Kasumi-1 (cell line): ENCODE measurements at places on chromosomes 1 and 21.

- peak; percentile 83 for DNase-seq
These were observed 48.0 kb downstream of the SMYD2 start for GRCh38 chr1:214328770-214329469.

GRCh38 chr1:67787746-67788145, 45.5 kb downstream of the GNG12 start:
- DNase-seq, result no peak

GRCh38 chr1:85203573-85204171, 2.9 kb upstream of the SYDE2 start:
- DNase-seq, result no peak

- no peak for DNase-seq
These were observed 1.3 kb downstream of the PIK3R3 start for GRCh38 chr1:46131093-46131492.

DNA sequence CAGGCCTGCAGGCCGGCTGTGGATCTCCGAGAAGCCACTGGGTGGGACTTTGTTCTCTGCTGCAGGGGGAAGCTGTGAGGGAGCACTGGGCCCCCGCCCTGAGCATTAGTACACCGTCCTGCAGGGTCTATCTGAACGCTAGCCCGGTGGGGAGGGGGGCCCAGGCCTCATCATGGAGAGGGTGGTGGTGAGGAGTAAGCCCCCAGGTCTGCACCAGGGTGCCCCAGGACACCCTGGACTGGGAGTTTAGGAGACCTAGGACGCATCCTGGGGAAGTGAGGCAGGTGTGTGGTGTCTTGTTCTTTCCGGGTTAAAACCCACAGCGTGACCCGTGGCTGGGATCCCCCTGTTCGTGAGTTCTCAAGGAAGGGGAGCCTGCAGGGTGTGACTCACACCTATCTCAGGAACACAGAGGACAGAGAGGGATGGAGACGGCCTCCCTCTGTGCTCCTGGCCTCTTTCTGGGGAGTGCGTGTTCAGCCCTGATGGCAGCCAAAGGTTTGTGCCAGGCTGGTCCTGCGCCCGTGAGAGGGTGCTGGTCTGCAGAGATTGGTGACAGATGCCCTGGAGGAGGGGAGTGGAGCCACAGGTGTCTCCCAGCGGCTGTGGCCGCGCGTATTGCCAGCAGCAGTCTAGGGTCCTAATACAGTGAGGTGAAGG, 44.8 kb downstream of the AGPAT3 start:
- DNase-seq, result no peak

- no peak for DNase-seq
These were observed 9.6 kb downstream of the DAP3 start for GRCh38 chr1:155698382-155699038.

- no peak for DNase-seq
These were observed 20.8 kb downstream of the EYA3 start for GRCh38 chr1:28067523-28068090.

DNA sequence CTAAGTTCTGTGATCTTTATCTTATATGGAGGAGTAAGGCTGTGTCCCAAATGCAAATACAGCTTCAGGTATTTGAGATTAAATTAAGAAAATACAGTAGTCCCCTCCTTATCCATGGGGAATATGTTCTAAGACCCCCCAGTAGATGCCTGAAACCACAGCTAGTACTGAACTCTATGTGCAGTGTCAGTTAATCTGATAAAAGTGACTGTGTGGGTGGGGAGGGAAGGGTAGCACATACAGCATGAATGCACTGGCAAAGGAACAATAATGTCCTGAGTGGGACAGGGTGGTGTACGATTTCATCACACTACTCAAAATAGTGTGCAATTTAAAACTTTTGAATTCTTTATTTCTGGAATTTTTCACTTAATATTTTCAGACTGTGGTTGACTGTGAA, 83.1 kb downstream of the HS2ST1 start:
- no peak for DNase-seq

DNA sequence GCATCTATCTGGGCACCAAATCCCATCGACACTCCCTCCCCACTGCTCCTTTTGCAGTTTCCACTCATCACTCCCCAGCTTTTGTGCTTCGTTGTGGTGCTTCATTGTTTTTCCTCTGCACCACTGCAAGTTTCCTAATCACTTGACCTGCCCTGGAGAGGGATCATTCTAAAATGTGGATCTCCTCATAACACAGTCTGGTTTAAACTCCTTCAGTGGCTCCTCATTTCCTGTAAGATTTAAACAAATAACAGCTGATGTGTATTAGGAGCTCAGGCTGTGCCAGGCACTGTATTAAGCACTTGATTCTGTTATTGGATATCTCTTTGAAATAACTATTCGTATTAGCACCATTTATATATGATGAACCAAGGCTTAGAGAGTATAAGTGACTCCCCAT, 51.3 kb downstream of the MAP10 start:
- DNase-seq, result no peak

DNA sequence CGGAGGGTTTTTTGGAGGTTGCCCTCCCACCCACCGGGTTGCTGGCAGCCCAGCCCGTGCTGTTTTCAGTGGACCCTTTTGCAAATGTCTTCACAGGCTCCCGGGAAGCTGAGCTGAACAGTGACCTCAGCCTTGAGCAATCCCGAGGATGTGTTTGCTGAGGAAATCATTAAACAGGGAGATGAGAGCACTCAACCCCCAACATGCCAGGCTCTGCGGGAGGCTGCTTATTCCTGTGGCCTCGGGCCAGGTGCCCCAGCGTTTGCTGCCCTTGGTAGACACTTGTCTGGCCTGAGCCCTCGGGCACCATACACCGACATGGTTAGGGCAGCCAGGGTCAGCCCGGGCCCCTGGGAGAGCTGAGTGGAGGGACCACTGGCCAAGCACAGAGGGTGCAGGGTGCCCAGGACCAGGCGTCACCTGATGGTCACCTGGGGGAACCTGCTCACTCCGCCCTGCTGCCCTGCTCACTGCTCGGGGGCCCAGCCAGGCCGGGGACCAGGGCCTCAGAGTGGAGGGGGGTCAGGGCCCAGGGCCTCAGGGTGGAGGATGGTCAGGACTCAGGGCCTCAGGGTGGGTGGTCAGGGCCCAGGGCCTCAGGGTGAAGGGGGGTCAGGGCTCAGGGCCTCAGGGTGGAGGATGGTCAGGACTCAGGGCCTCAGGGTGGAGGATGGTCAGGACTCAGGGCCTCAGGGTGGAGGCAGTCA, 42.5 kb upstream of the POFUT2 start:
- DNase-seq, result no peak

GRCh38 chr1:61149010-61149860, 66.9 kb downstream of the NFIA start:
- no peak for DNase-seq

DNA sequence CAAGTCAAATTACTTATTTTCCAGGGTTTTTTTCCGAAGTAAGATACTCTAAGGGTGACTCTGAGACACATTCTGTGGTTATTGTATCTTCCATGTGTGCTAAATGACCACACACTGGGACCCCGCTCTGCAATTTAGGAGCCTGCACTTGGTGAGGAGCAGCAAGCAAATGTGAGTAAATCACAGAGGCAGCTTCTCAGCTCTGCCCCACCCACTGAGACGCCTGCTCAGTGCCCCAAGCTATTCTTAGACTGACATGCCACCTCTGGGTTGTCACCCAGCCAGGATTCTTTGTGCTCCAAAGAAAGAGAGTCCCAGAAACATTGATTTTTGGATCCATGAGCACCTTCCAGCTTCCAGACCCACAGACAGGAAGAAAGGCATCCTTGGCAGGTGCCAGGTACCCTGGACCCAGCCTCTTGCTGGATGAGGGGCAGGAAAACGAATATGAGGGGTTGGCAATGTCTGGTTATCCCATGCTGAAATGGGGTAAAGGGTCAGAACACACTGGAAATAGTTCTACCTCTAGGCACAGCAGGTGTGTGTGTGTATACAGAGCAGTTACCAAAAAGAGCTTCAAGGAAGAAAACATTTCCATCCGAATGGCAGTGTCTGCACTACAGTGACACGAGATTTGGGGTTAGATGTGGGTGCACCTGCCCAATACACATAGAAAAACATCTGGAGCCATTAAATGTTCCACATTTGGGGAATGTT, 41.2 kb downstream of the TNR start:
- no peak for DNase-seq

DNA sequence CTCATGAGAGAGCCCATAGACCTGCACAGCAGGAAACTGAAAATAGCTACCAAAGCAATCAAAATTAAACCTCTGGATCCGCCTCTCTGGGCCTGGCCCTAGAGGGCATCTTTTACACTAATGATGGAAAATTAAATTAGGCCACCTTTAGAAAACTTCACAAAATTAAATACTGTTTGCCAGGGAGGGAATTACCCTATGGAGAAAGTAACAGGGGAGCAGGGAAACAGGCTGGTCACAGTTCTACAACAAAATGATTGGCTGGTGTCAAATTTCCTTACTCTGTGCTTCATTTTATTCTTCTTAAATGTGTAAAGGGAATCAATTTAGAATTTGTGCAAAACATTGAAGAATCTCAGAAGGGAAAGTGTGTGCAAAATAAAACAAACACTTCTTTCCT, 62.4 kb downstream of the SPATA46 start:
- DNase-seq, result no peak

DNA sequence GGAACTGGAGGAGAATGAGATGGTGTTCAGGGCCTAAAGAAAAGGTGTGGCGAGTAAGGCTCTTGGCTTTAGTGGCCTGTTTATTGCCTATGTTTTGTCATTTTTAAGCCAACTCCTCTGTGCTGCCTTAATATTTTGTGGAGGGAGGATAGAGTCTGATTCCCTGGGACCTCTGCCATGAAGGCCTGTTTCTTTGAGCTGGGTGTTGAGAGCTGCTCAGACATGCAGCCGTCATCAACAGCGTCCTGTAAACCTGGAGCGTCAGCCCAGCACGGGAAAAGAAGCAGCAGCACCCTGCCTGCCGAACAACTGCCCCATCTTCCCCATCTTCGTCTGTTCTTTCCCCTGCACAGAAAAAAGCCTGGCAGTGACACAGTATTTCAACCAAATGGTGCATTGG, 27.1 kb upstream of the SNX27 start:
- DNase-seq, result no peak

DNA sequence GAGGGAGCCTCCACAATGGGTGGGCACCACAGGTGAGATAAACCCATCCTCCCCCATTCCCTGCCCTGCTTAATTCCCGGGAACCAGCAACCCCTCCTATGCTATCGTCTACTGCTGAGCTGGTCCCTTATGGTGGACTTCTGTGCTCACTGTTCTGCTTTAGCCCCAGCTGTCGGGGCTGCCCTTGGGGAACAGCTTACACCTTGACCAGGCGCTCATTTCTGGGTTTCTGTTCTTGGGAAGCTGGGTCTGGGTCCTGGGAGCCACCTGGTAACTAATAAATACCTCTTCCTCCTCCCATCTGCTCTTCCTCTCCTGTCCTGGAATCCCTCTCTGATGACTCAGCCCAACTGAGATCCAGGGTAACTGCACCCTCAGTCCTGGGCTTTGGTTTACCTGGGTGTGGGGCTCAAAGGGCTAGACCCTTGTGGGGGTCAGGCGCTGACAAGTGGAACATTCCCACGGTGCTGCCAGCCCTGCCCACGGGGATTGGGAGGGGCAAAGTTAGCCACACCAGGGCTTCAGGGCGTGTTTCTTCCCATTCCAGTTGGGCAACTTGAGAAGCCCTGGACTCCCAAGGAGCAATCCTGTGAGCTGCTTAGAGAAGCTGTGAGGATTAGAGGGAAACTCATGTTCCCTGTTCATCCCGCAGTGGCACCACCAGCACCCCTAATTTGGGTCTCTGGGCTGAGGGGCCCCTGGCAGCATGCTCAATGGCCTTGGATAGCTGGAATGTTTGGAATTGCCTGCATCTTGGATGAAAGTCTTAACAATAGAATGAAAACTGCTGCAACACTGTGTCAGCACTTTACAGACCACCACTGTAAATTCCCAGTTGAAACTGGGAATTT, 1.6 kb downstream of the PCAT6 start:
- no peak for DNase-seq

- DNase-seq, result no peak
These were observed 883 bp downstream of the CHODL start for GRCh38 chr21:18245464-18245967.

GRCh38 chr1:162218975-162219374, 149.5 kb downstream of the NOS1AP start:
- no peak for DNase-seq

DNA sequence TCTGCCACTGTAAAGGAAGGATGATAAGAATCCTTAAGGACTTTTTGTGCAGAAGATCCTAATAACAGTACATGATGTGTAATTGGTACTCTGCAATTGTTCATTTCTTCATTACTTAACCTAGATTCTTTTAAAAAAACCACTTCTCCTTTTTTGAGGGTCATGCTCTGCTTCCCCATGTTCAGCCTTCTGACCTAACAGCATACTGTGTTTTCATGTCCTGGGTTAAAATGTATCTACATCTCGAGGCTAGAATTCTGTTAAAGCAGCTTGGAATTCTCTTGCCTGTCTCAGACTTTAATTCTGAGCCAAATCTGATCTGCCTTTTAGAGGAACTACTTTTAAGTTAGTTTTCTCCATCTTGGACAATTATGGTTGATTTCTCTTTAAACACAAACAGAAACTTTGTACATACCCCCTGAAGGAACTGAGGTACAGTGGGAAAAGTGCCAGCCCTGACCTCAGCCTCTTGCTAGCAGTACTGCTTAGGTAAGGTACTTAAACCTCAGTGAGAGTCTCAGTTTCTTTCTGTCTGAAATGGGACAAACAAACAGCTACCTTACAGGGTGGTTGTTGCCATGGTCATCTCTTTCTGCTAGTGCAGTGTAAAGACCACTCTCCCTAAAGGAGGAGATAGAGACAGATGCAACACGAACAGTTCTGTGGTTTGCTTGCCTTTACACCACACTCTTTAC, 103.2 kb upstream of the DYNLT5 start:
- peak; percentile 78 for DNase-seq

GRCh38 chr1:192904438-192904895, 95.6 kb downstream of the RGS2 start:
- DNase-seq, result no peak

- no peak for DNase-seq
These were observed 8.2 kb upstream of the AZIN2 start for GRCh38 chr1:33072707-33073106.

- DNase-seq, result peak; percentile 63
These were observed 8.3 kb downstream of the MCOLN2 start for GRCh38 chr1:84988588-84988987.

DNA sequence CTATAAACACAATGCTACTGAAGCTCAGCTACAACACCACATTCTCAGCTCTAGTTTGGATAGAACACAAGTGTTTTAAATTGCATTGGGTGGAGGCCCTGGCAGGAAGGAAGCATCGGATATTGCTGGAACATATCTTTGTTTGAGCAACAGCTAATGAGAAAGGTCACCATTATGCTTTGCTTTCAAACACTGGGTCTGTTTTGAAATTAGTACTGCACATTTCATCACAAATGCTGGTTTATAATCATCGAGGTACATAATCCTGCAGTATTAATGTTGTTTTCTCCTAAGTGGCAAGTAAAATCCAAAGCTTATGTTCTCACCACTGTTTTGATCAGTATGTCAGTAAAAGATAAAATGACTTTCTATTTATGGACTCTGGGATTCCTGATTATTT, 61.5 kb upstream of the ARHGAP29 start:
- DNase-seq, result no peak

GRCh38 chr1:179598631-179599030, 7.0 kb downstream of the TDRD5 start:
- DNase-seq, result peak; percentile 37
